ENCODE measurements at places on chromosomes 2 and 18. TPM values are rescaled to one million over a fixed set of nuclear protein-coding genes. Genes with fewer than 3 reads are reported as not detected.

- H3K4me1 ChIP-seq: no peaks in the 10 kb centered on the region
- no peak overlapping the region for H3K4me3 ChIP-seq
- no peak for DNase-seq
Measured at GRCh38 chr2:187922846-187923245, 368.6 kb upstream of the TFPI start.

GRCh38 chr2:43040084-43040854 is 186.1 kb downstream of the ZFP36L2 start:
- H3K36me3 ChIP-seq: no peaks in the 10 kb centered on the region
- no peaks in the 10 kb centered on the region for H3K27me3 ChIP-seq
- H3K27ac ChIP-seq: no peak overlapping the region
- no peak for DNase-seq
- no peaks in the 10 kb centered on the region for H3K4me1 ChIP-seq

GRCh38 chr2:182625814-182626213 is 90.2 kb upstream of the DNAJC10 start:
- no peak overlapping the region for H3K4me3 ChIP-seq
- H3K4me1 ChIP-seq: no peaks in the 10 kb centered on the region
- H3K27me3 ChIP-seq: no peaks in the 10 kb centered on the region
- no peak for DNase-seq
- H3K27ac ChIP-seq: no peak overlapping the region
- H3K36me3 ChIP-seq: no peaks in the 10 kb centered on the region

DNA sequence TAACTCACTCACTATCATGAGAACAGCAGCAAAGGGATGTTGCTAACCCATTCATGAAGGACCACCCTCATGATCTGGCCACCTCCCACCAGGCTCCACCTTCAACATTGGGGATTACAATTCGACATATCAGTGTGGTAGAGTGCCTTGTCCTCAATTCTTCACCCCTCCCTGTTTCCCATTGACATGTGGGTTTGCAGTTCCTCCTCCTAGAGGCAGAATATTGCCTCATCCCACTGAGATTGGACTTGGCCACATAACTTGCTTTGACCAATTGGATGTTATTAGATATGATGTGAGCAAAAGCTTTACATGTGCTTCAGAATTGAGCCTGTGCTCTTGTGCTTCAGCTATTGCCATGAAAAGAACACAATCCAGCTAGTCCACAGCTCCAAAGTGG is 217.0 kb upstream of the CXCR4 start:
- no peaks in the 10 kb centered on the region for H3K27me3 ChIP-seq
- H3K4me1 ChIP-seq: no peaks in the 10 kb centered on the region
- no peaks in the 10 kb centered on the region for H3K36me3 ChIP-seq
- H3K4me3 ChIP-seq: no peak overlapping the region

The REV1 gene
- 62.0 TPM for total RNA-seq

The STARD6 gene
- not detected for total RNA-seq

The FBXO15 gene
- total RNA-seq: 2.5 TPM

The ZC3H6 gene
- 36.8 TPM for total RNA-seq

The INHA gene
- total RNA-seq: not detected

All from CD4-positive, alpha-beta memory T cell (primary cell).